ENCODE measurements at places on chromosomes 12 and 14. TPM values are rescaled to one million over a fixed set of nuclear protein-coding genes. Genes with fewer than 3 reads are reported as not detected.

GPRC5D gene
- total RNA-seq: not detected

KCTD10 gene
- total RNA-seq: 56.3 TPM

TAS2R20 gene
- total RNA-seq: 0.05 TPM

RARG gene
- total RNA-seq: 17.4 TPM

LRTM2 gene
- total RNA-seq: not detected

DNA sequence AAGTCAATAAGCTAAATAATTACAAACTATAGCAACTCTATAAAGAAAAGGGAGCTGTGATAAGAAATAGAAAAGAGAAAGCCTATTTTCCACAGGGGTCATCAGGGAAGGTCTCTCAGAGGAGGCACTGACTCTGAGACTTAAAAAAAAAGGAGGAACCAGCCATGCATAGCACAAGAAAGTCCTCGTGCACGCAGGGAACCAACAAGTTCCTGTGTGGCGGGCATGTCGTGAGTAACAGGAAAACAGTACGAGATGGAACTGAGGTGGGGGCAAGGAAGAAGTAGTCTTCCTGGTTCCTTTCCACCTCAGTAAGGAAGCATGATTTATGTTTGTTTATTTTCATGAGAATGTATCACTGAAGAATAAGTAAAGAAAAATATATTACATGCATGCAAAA lies 367.0 kb upstream of the TMEM132C start:
- DNase-seq: no peak

DNA sequence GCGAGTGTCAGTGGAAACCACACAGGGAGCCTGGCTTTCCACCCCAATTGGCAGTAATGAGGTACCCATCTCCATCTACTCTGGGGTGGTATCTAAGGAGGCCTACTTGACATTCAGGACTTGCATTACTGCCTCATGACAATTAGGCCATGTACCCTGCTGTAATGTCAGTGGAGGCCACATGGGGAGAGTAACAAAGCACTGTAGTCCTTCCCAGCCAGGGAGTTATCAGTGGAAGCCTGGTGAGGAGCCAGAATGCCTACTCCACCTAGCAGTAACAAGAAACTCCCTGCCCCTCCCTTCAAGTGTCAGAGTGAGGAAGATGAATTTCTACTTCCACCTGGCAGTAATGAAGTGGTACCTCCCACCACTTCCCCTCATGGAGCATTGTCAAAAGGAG lies 12.5 kb downstream of the TIMM9 start:
- no peak for DNase-seq

DNA sequence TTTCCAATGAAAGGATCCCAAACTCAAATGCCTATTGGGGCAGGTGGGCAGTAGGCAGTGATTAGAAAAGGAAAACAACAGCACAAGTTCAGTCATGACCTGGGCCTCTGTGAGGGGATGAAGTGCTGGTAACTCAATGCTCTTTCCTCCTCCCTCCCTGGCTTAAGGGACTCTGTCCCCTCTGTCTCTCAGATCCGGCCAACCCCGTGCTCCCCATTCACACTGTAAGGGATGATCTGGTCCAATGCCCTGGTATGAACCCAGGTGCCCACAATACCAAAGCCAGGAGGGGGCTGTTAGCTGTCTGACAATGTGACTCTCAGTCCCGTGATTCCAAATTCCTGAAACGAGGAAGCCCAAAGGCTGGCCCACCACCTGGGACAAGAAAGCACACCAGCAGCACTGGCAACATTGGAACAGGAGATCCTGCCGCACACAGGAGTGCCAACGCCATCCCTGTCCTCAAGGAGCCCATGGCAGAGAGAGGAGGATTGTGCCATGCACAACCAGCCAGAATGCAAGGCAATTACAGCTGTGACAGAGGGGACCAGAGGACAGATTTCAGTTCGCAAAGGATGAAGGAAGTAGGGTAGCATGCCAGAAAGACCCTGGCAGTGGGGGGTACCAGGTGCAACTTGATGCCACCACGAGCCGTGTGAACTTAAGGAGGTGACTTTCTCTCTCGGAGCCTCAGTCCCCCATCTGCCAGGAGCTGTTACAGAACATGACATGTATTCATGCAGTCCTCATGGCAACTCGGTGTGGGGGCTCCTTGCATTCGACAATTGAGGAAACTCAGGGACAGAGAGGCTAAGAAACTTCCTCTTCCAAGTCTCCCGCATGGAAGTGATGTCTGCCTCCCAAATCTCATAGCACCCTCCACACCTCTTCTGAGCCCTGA lies 37.6 kb downstream of the SERPINA3 start:
- no peak for DNase-seq

DNA sequence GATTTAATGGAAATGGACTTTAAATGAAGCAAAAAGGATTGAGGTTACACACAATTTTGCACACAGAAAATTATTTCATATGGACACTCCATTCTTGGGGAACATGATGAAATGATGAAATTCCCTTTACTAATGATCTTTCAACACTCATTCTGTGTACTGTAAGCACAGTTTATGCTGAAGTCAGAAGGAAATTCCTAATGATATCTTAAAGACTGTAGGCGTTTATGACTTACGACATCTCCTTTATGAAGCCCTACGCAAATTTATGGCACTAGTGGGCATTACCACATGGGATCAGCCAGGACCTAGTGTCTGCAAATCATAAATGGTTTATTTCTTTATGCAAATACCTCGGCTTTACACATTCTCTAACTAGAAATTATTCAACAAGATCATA lies 97.9 kb upstream of the SOX5 start:
- no peak for DNase-seq

DNA sequence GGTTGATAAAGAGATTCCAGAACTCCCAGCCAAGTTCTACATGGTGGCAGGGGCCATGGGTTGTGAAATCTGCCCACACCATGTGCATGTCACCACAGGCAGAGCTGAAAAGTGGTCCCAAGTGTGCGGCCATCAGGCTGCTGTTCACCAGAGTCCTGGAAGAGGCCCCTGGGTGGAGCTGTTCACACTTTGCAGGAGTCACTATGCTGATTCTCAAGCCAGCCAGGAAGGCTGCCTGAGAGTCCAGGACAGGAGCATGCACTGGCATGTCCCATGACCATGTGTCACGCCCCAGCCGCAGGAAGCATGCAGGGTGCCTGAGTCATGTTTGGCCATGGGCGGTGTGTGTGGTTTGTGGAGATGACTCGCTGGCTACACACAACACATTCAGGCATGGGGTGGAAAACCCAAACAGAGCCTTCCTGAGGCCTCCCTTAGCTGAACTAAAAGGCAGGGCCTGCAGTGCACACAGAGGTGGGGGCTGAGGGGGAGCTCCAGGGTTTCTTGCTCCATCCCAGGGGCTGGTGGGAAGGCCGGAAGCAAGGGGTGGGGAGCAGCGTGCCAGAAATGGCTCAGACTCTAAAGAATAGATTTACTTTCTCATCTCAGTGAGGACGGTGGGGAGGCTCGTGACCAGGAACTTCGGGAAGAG lies 19.4 kb downstream of the ABCB9 start:
- peak; percentile 100 for DNase-seq

All from HT1080 (cell line).